ENCODE measurements at places on chromosomes 5 and 9.

DNA sequence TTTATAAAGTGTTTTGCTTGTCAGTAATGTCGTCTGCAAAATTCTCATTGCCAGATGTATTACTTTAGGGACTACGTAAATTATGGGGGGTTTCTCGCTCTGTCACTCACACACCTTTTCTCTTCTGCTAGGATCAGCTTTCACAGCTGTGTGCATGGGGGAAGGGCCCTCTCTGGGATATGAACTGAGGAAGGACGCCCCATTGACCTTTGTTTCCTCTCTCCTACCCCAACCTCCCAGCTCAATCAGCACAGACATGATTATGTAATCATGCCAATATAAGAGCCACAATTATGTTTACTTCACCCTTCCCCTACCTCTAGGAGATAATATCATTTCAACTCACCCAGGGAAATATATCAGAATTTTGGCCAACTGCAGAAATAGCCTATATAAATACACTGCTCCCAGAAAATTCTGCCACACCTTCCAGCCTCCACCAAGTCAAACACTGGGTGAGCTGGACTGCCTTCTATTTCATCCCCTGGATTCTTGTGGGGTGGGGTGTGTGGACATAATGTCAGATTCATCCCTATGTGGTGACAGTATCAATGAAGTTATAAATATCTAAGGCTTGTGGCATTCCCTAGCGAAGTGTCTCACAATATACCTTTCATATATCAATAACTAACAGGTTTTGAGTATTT, 12.6 kb upstream of the SEMA5A start:
- DNase-seq, result no peak

- no peak for DNase-seq
Measured at GRCh38 chr9:133058071-133058470, 3.7 kb upstream of the CEL start.

DNA sequence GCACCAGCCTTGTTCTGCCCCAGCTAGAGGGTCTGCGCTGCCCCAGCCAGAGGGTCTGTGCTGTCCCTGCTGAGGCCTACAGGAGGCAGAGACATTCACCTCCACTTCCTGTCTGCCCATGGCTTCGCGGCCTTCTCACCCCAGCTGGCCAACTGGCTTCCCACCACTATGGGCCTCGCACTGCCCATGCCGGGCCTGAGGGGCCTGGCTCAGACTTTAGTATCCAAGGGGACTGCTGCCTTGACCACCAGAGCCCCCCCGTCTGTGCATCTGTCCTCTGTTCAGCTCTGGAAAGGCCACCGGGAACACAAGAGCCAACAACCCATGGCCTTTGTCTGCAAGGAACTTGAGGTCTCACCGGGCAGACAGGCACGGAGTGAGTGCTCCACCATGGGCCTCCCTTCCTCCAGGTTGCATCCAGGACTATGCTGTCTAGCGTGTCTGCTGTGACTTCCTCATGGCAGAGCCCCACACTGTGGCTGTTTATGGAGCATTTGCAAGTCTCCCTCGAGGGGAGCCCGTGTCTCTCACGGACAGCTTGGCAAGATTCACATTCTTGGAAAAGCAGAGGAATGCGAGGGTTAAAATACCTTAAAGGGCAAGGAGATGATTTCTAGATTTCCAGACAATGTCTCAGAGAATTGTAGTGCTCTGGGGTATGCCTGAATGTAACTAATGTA, 1.7 kb downstream of the DCANP1 start:
- DNase-seq, result no peak

GRCh38 chr9:3215658-3216057, 310.1 kb downstream of the RFX3 start:
- DNase-seq, result no peak

DNA sequence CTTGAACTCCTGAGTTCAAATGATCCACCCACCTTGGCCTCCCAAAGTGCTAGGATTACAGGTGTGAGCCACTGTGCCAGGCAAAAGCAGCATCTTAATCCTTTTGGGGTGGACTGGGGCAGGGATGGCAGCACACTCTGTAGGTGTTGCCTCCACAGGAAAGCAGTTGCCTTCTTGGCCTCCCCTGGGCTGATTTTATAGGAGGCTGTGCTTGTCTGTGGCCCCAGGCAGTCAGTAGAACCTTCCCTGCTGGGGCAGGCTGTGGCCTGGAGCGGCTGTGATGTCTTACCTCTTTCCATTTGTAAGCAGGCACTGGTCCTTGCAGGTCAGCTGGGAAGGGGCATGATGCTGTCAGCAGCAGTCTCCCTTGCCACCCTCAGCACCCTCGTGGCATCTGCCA, 49.8 kb downstream of the PRRC2B start:
- DNase-seq, result no peak

GRCh38 chr9:72353455-72354116, 11.4 kb downstream of the ZFAND5 start:
- DNase-seq, result no peak

DNA sequence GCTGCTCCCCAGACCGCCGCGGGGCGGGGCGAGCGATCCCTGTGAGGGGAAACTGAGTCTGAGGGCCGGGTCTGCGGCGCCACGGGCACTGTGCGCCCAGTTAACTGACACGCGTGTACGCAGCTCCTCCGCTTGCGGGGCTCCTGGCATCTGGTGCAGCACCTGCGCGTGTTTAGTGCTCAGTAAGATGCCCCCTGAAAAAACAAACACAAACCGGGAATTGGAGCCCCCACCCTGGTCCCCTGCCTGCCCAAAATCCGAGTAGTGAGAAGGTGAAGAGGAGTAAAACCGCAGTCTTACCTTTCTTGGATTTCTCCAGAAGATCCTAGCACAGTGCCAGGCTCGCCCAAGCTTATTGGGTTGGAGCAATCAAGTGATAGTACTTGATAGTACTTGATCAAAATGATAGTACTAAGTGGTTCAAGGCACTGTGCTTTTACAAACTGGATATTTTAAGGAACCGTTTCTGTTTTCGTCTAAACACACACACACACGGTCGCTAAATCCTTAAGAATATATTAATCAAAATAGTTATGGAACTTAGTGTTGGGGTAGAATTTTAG, 2.7 kb upstream of the TRAF1 start:
- no peak for DNase-seq

GRCh38 chr9:4417578-4418325, 72.5 kb upstream of the SLC1A1 start:
- no peak for DNase-seq

GRCh38 chr5:99122976-99123375, 194.2 kb upstream of the CHD1 start:
- DNase-seq, result no peak

GRCh38 chr9:77731930-77732329, 83.8 kb upstream of the GNA14 start:
- DNase-seq, result no peak
